ENCODE measurements at places on chromosomes 12 and 14.

DNA sequence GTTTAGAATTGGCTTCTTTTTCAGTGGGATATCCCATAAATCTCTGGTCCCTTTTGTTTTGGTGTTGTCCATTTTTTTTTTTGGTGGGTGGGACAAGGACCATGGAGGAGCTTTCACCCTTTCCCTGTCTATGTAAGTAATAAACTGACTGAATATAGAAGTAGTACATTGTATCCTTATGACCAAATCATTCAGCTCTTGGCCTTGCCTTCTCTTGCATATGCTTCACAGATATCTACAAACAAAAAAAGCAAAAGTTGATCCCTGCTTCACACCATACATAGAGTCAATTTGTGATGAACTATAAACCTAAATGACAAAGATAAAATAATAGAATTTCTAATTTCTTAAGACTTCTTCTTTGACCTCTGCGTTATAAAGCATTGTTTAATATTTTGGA is 59.8 kb downstream of the SIX1 start:
- no peak for DNase-seq

- DNase-seq: no peak
Observed at GRCh38 chr12:74415633-74416032, 122.0 kb upstream of the ATXN7L3B start.

- DNase-seq: peak; percentile 63
Observed at GRCh38 chr12:121748571-121749265, 36.2 kb downstream of the TMEM120B start.

DNA sequence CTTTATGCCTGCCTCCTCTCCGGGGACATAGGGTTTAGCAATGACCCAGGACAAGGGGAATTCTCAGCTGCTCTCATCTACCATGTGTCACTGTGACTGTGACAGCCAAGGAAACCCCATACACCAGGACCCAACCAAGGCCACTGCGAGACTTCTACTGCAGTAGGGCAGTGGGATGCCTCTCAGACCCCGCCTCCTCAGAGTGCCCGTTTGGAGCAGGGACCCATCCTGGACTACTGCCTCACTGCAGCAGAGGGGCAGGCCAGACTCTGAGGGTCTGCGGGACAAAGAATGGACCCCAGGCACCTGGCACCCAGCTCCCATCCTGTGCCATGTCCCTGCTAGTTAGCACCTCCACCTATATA is 71.3 kb upstream of the DDX11 start:
- peak; percentile 17 for DNase-seq

DNA sequence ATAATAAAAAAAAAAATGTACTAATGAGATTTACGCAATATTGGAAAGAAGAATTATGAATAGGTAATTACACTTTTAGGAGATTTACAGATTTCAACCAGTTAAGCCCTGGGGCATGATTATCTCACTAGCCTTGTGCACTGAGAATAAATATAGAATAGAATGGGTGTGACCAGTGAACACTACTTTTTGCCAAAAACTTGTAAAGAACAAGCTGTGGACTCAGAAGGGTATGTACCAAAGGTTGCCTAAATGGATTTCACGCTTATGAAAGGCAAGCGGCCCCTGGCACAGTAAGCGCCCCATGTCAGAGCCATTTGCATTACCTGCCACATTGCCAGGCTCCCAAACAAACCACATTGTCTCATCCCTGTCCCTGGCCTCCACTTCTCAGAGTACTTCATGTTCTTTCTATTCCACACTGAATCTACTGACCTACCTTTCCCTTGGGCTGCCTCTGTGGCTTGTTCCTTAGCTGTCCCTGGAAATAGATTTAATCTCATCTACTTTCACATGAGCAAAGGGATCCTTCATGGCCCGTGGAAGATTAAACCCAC is 170.6 kb upstream of the DIO2 start:
- DNase-seq: no peak

DNA sequence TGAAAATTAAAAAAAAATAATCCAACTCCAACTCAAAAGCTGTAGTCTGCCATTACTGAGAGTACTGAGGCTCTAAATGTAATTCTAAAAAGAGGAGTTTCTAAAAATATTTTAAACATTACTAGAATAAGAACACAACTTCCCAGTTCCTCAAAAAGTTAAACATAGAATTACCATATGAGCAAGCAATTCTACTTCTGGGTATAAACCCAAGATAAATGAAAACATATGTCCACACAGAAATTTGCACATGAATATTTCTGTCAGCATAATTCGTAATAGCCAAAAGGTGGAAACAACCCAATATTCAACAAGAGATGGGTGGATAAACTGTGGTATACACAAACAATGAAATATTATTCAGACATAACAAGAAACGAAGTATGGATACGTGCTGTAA is 15.0 kb upstream of the NR2C1 start:
- DNase-seq: no peak

- DNase-seq: peak; percentile 15
Observed at GRCh38 chr12:16324772-16325171, 22.7 kb upstream of the MGST1 start.

GRCh38 chr12:13085968-13086686 is 17.3 kb downstream of the GSG1 start:
- DNase-seq: no peak

- DNase-seq: peak; percentile 24
Observed at GRCh38 chr12:94145191-94145983, 3.0 kb upstream of the PLXNC1 start.

GRCh38 chr12:90958347-90958746 is 3.4 kb upstream of the CCER1 start:
- no peak for DNase-seq

DNA sequence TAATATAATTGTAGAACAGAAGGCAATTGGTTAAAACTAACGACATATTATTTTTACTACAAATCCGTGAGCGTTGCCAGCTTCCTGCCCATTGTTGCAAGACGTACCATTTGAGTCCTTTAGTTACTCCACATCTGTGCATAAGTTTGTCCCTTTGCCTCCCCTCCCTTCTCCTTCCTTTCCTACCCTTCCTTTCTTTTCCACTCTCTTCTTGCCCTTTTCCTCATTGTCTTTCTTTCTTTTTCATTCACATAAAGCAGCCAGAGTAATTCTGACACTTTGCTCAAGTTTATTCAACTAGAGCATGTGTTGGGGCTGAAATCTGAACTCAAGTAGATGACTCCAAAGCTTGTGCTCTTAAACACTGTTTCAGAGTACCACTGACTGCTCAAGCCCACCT is 239.1 kb downstream of the FOXG1 start:
- DNase-seq: no peak

GRCh38 chr12:79514730-79515529 is 175.8 kb downstream of the PAWR start:
- DNase-seq: no peak

- no peak for DNase-seq
Observed at GRCh38 chr12:29962276-29963035, 178.7 kb upstream of the TMTC1 start.

DNA sequence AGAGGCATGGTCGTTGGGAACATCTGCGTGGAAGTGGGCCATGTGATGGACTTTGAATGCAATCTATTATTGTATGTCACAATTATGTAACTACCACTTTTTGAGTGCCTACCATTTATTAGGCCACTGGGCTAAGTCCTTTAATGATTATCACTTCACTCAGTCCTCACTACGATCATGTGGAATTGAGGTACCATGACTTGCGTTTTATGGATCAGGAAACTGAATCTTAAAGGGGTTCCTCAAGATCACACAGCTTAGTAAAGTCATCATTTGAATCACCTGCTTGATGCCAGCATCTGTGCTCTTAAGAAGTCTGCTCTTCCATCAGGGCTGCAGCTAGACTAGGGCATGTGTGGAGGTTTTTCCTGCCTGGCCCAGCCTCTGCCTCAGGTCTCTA is 136.7 kb downstream of the DAD1 start:
- DNase-seq: no peak

DNA sequence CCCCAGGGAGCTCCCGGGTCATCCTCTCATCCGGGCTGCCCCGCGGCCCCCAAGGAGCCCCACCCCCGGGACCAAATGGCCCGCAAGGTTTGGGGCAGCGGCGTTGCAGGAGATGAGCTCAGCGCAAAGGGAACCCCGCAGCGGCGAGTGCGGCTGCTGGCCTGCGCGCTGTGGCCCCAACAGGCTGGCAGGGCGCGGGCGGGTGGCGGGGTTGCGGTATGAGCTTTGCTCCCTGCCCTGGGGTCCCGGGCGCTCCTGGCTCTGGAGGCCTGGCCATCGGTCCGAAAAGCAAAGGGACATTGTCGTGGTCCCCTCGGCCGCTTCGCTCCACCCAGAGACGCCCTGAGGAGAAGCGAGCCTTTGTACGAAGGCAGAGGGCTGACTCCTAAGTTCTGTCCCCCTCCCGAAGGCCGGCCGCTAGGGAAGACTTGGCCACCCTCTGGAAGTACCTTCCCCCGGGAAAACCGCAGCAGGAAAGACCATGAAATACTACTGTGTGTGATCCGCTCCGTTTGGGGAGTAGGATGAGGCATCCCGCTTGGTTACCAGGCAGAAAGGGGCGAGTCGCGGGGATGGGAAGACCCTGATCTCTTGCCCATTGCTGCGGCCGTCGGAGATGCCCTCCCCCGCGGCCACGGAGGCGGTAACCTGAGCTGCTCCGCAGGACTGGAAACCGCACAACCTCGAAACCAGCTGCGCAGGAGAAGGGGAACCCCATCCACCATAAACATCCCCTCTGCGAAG is 620 bp upstream of the NID2 start:
- no peak for DNase-seq

- no peak for DNase-seq
Observed at GRCh38 chr14:96119947-96120346, 80.8 kb downstream of the C14orf132 start.

DNA sequence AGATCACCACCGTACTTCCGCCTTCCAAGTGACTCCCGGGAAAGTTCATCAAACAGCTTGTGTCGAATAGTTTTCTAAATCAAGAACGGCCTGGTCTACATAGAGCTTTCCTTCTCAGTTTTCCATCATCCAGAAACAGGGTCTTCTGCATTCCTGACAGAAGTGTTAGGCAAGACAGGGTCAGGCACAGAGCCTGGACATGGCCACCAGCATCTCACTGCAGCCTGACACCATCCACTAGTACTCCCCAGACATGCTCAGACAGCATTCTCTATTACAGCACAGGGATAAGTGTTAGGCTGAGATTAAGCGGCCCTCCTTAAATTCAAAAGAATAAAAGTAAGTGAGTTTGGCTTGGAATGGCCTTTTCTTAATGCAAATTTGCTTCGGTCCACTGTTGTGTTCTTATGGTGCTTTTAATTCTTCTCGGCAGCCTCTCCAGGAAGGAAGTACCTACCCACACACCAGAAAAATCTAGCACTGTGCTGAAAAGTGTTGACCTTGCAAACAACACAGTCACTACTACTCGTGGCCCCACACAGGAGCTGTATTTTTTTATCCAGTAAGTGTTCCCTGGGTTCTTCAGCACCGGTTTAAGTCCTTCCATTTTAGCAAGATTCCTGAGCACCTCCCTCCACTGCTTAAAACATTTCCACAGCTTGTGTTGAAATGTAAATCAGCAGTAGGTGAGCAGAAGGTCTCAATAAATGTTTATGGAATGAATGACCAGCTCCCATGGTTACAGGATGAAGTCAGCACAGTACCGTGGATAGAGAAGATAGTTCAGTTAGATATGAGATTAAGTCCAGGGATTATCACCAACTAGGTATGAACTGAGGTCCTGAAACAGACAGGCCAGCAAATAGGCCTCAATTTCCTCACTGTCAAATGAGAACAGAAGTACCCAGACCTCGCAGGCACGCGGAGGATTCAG is 44.1 kb downstream of the SETD3 start:
- DNase-seq: no peak

DNA sequence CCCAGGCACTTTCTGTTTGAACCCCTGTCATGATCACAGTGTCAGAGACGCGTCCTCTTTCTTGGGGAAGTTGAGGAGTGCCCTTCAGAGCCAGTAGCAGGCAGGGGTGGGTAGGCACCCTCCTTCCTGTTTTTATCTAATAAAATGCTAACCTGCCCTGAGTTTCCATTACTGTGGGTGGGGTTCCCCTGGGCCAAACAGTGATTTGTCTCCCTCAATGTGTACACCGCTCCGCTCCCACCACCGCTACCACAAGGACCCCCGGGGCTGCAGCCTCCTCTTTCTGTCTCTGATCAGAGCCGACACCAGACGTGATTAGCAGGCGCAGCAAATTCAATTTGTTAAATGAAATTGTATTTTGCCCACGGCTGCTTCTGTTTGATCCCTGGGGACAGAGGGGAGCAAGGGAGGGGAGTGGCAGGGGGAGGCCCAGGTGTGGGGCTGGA is 5.1 kb downstream of the SHMT2 start:
- peak; percentile 22 for DNase-seq

DNA sequence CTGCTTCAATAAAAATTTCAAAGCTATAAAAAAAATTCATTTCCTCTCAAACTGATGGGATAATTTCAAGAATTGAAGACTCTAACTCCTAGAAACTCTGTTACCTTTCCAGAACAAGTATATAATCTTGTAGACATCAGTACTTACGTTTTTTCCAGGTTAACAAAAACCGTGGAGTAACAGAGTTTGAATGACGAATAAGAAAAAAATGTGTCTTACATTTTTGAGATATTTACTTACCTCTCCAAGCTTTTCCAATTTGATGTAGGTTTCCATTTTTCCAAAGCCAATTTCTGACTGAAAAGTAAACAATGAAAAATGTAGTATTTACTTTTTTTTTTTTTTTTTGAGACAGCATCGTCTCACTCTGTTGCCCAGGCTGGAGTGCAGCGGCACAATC is 100.2 kb downstream of the CDK17 start:
- DNase-seq: no peak

GRCh38 chr14:76277586-76278130 is 98.3 kb upstream of the ESRRB start:
- no peak for DNase-seq

DNA sequence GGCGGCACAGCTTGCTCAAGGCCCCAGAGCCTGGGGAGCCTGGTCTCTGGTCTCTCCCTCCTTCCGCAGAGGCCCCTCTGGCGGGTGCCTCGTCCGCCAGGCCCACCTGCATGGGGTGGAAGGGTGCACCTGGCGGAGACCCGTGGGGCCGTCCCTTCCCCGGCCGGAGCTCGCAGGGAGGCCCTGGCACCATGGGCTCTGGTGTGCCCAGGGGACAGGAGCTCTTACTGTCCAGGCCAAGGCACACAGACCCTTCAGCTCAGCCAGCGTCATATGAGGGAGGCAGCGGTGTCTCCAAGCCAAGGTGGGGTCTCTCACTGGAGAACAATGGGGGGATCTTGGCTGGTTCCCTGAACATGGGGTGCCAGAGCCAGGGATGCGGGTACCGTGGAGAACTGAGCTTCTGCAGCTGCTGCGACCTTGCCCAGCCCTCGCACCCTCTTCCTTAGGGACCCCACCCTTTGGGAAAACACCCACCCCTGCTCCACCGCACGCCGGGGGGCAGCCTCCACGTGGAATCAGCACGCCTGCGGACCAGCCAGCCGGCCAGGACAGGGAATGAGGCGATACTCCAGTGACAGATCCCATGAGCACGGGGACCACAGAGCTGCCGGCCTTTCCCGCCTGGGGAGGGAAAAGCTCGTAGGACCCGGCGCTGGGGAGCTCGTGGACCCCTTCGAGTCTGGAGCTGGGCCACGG is 25.7 kb upstream of the GALNT9 start:
- DNase-seq: no peak

DNA sequence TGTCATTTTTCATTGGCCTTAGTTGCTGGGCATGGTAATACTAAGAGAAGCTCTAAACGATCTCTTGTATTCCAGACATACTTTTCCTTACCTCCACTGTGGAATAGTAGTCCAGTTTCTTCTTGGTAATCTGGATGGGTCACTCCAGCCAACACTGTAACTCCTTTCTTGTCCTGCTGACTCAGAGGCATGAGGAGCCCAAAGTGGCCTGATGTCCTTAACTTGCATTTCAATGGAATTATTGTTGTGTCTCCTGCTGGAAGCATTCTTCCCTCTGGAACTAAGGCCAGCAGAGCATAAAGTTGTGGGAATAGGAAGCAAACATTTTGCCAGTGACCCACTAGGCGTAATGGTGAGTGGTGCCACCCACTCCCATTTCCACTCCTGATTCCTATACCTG is 33.1 kb downstream of the DAAM1 start:
- DNase-seq: no peak

Data from H7 (cell line).